Activated CD4-positive, alpha-beta memory T cell treated with anti-CD3 and anti-CD28 coated beads, Interleukin-2, amount 10 ng/mL, durations not matched to agents 7 days and 5 days (primary cell): ENCODE measurements at places on chromosomes 1 and 21. TPM values are rescaled to one million over a fixed set of nuclear protein-coding genes. Genes with fewer than 3 reads are reported as not detected.

Gene HAO2
- not detected for total RNA-seq

Gene LCE1A
- not detected for total RNA-seq

DNA sequence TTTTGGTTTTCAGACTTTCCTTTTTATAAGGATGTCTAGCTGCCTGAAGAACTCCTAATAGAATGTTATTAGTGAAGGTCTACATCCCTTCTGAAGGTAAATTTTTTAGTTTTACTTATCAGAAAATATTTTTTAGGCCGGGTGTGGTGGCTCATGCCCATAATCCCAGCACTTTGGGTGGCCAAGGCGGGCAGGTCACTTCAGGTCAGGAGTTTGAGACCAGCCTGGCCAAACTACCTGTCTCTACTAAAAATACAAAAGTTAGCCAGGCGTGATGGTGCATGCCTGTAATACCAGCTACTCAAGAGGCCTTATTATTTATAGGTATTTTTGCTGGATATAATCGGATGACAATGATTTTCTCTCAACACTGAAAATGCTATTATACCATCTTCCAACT is 181.9 kb upstream of the KCNK2 start:
- H3K27me3 ChIP-seq: no peaks in the 10 kb centered on the region
- H3K4me3 ChIP-seq: no peak overlapping the region
- no peaks in the 10 kb centered on the region for H3K4me1 ChIP-seq
- no peaks in the 10 kb centered on the region for H3K36me3 ChIP-seq
- H3K27ac ChIP-seq: no peak overlapping the region

GRCh38 chr1:907611-908451 is 15.9 kb upstream of the SAMD11 start:
- peaks cover 54% of the 10 kb centered on the region for H3K27me3 ChIP-seq
- H3K4me1 ChIP-seq: peaks cover 16% of the 10 kb centered on the region
- no peak overlapping the region for H3K4me3 ChIP-seq

- no peak overlapping the region for H3K27ac ChIP-seq
- no peaks in the 10 kb centered on the region for H3K36me3 ChIP-seq
- no peaks in the 10 kb centered on the region for H3K4me1 ChIP-seq
- H3K4me3 ChIP-seq: no peak overlapping the region
- H3K27me3 ChIP-seq: no peaks in the 10 kb centered on the region
Observed at GRCh38 chr21:21039624-21040170, 41.5 kb downstream of the NCAM2 start.

GRCh38 chr1:165129568-165130164 is 226.8 kb downstream of the LMX1A start:
- no peak overlapping the region for H3K4me3 ChIP-seq
- no peaks in the 10 kb centered on the region for H3K36me3 ChIP-seq
- H3K27me3 ChIP-seq: peaks cover 4% of the 10 kb centered on the region
- no peaks in the 10 kb centered on the region for H3K4me1 ChIP-seq
- DNase-seq: peak; percentile 56
- no peak overlapping the region for H3K27ac ChIP-seq

- peaks cover 8% of the 10 kb centered on the region for H3K36me3 ChIP-seq
- H3K27ac ChIP-seq: no peak overlapping the region
- H3K27me3 ChIP-seq: no peaks in the 10 kb centered on the region
- H3K4me3 ChIP-seq: no peak overlapping the region
Observed at GRCh38 chr1:43962324-43962723, 7.5 kb upstream of the DPH2 start.

- H3K27ac ChIP-seq: no peak overlapping the region
- peaks cover 1% of the 10 kb centered on the region for H3K4me1 ChIP-seq
- DNase-seq: no peak
- no peak overlapping the region for H3K4me3 ChIP-seq
Observed at GRCh38 chr1:183209533-183210158, 23.6 kb downstream of the LAMC2 start.

GRCh38 chr1:43878440-43878839 is 55.2 kb upstream of the ARTN start:
- H3K36me3 ChIP-seq: no peaks in the 10 kb centered on the region
- H3K4me1 ChIP-seq: no peaks in the 10 kb centered on the region
- no peaks in the 10 kb centered on the region for H3K27me3 ChIP-seq
- no peak overlapping the region for H3K27ac ChIP-seq

DNA sequence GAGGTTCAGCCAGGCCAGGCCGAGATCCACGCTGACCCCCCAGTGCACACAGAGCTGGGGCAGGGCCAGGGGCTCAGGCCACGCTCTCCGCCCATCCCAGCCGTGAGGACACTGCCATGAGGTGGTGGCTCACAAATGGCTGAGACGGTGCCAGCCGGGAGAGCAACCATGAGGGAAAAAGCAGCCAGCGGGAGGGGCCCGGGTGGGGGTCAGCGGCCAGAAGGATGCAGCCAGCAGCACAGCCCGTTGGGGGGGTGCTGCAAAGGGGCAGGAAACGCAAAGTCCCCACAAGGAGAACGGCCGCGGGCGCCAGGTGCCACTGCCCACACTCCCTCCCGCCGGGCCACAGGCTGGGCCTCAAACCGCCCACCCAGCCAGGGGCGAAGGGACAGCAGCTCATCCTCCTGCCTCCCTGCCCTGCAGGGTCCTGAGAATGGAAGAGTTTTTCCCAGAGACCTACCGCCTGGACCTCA is 8.3 kb downstream of the TTLL10 start:
- H3K4me3 ChIP-seq: no peak overlapping the region
- peaks cover 6% of the 10 kb centered on the region for H3K4me1 ChIP-seq
- H3K27ac ChIP-seq: no peak overlapping the region
- DNase-seq: no peak
- no peaks in the 10 kb centered on the region for H3K36me3 ChIP-seq
